ENCODE measurements at places on chromosomes 2 and 18. TPM values are rescaled to one million over a fixed set of nuclear protein-coding genes. Genes with fewer than 3 reads are reported as not detected.
A peak's percentile ranks its signal among the peaks of the same experiment; 100 is the strongest.

KDSR gene
- total RNA-seq: 21.2 TPM

ASXL3 gene
- total RNA-seq: 2.7 TPM

ALK gene
- not detected for total RNA-seq

DNA sequence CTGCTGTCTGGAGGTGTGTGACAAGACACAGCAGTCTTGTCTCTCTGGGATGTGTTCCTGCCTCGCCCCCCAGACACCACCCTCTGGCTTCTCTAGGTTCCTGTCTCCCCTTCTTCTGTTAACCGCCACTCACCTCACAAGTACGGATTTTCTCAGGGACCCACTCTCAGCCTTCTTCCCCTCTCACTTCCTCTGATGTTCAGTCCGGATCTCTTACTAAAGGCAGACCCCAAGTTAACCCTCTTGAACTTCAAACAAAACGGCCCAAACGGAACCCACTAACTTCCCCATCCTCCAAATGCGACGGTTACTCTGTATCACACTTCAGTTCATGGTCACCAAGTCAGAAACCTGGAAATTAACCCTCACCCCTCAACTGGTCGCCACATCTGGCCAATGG is 32.0 kb downstream of the B4GALT6 start:
- H3K4me1 ChIP-seq: peaks cover 2% of the 10 kb centered on the region
- no peak for DNase-seq
- no peaks in the 10 kb centered on the region for H3K36me3 ChIP-seq
- H3K4me3 ChIP-seq: no peak overlapping the region
- H3K27ac ChIP-seq: no peak overlapping the region

GRCh38 chr18:23529604-23530003 is 26.3 kb downstream of the RMC1 start:
- DNase-seq: no peak
- H3K4me3 ChIP-seq: no peak overlapping the region
- no peak overlapping the region for H3K27ac ChIP-seq

DNA sequence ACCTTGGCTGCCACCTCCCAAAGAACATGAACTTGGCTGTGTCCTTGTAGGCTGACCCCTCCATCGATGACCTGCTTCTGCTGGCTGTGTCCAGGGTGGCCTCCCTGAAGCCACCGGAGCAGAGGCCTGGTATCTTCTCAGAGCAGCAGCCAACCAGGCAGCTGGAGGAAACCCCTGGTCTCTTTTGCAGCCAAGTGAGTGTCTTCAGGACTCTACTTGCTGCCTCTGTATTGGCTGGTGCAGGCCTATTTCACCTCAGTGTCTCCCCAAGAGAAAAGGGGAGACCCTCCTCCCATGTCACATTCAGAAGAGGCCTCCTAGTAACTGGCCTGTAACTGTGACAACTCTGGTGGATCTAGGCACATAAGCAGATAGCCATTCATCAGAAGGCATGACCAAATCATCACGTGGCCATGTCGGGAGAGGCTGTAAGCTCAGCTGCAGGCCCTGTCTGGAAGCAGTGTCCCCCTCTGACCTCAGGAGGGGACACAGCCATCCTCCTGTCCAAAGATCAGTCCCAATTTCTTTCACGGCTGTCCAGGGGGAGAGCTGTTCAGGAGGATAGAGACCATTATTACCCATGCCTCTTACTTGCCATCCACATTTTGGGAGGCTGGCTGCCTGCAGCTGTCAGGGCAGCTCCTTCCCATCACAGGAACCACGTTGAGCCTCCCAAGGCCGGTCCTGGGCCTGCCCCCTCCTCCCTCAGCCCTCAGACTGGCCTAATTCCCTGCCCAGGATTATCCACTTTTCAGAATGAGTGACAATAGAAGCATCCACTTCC is 20.9 kb upstream of the ROCK2 start:
- H3K4me1 ChIP-seq: peaks cover 19% of the 10 kb centered on the region
- DNase-seq: peak; percentile 83
- H3K4me3 ChIP-seq: no peak overlapping the region
- H3K27ac ChIP-seq: no peak overlapping the region
- H3K36me3 ChIP-seq: no peaks in the 10 kb centered on the region

DNA sequence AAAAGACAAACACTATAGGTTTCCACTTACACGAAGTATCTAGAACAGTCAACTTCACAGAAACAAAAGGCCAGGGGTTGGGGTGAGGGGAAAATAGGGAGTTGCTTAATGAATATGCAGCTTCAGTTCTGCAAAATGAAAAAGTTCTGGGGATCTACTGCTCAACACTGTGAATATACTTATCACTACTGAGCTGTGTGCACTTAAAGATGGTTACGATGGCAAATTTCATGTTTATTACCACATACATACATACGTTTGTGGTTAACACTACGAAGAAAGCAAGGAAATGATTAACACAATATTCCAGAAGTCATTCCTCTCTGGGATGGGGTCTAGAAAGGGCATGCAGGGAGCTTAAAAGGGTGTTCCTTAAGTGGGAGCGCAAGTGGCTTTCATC is 19.3 kb downstream of the MBOAT2 start:
- no peaks in the 10 kb centered on the region for H3K36me3 ChIP-seq
- H3K27ac ChIP-seq: no peak overlapping the region
- DNase-seq: no peak
- no peaks in the 10 kb centered on the region for H3K27me3 ChIP-seq

RNF125 gene
- 4.4 TPM for total RNA-seq
